ENCODE measurements at places on chromosomes 4 and X. TPM values are rescaled to one million over a fixed set of nuclear protein-coding genes. Genes with fewer than 3 reads are reported as not detected.

GRCh38 chr4:170853422-170854021 is 763.8 kb upstream of the AADAT start:
- DNase-seq: peak; percentile 36

- DNase-seq: no peak
Observed at GRCh38 chr4:34679228-34679627, 1565.1 kb downstream of the ARAP2 start.

- DNase-seq: no peak
Observed at GRCh38 chr4:184386271-184386781, 88.0 kb downstream of the IRF2 start.

DNA sequence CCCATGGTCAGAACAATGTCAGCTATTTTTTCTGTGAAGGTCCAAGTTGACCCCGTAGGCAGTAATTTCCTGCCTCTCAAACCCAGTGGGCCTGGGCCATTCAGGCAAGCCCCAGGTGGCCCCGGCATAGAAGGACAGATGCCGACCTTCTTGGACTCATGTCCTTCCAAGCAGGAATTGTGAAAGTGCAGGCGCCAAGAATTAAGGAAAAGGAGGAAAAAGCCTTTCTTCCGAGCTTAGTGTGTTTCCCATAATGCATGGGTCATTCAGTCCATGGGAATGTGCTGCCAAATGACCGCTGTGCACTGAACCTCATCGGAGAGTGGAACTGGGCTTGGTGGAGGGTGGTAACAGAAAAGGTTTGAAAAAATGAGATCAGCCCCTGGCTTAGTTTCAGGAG is 196.5 kb upstream of the HS3ST1 start:
- DNase-seq: no peak

The PAGE5 gene
- total RNA-seq: not detected

The TCEAL2 gene
- not detected for total RNA-seq

DNA sequence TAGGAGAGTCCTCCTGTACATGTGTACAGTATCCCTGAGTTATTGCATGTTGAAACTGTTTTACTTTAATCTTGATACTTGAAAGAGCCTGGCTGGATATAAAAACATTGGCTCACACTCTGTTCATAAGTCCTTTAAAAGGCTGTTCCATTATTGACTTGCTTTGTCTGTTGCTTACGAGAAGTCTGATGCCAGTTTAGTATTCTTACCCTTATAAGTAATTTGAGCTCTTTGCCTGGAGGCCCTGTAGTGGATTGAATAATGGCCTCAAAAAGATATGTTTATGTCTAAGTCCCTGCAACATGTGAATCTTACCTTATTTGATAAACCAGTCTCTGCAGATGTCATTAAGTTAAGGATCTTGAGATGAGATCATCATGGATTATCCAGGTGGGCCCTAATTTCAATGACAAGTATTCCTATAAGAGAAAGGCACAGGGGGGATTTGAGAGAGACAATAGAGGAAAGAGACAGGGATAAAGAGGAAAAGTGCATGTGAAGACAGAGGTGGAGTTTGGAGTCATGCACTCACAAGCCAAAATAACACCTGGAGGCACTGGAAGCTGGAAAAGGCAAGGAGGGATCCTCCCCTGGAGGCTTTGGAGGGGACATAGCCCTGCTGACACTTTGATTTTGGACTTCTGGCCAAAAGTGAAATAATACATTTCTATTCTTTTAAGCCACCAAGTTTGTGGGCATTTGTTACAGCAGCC is 98.1 kb downstream of the IRF2 start:
- peak; percentile 14 for DNase-seq

The GRID2 gene
- total RNA-seq: not detected

DNA sequence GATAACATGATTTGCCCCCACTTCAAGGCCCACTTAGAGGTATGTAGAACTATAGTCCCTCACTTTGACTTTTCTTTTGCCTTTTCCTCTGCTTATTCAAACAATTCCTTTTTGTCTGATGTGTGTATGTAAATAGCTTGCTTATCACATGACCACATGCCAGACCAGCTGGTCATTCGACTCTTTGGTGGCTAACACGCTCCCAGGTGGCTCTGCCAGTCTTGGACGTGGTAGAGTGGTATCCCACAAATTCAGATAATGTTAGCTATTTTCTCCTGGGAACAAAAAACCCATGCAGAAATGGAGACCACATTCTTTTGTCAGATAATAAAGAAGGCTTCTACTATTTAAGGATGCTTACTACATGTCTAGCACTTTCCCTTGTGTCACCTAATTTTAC is 47.9 kb downstream of the ARHGAP24 start:
- DNase-seq: no peak

GRCh38 chr4:54226404-54227255 is 2.5 kb upstream of the PDGFRA start:
- no peak for DNase-seq

DNA sequence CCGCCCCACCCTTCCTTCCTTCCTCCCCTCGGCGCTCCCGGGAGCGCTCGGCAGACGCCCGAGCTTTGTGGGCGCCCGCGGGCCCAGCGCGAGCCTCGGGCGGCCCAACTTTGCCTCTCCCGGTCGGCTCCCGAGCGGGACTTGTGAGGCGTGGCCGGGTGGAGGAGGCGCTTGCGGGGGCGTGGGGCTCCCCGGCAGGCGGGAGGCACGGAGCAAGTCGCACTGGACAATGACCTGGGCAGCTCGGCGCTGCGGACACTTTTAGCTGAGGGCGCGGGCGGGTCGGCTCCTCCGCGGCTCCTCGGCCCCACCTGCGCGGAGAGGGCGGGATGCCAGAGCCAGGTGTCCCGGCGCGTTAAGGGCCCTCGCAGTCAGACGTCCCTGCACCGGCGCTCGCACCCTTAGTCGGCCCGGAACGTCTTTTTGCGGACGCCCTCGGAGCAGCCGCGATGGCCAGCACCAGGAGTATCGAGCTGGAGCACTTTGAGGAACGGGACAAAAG is 385 bp downstream of the DCLK2 start:
- no peak for DNase-seq

DNA sequence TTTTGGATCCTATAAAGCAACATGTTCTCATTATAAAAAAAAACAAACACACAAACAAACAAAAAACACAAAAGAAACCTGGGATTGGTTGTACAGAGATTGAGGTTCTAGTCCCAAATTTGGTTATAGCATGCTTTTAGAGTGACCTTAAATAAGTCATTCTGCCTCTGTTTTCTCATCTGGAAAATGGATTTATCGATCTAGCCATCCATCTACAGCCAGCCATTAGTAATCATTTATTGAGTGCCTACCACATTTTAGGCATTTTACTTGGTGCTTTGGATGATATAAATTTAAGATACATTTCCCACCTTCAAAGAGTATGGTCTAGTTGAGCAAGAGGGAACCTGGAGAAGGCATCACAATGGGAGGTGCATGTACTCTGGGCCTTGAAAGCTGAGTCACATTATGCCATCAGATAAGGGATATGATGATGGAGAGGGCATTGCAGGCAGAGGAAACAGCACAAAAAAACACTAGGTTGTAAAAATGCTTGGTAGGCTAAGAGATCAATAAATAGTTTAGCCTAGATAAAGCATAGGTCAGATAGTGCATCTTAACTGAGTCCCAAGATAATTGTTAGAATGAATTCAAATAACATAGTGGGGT is 91.4 kb downstream of the HEPH start:
- DNase-seq: no peak

DNA sequence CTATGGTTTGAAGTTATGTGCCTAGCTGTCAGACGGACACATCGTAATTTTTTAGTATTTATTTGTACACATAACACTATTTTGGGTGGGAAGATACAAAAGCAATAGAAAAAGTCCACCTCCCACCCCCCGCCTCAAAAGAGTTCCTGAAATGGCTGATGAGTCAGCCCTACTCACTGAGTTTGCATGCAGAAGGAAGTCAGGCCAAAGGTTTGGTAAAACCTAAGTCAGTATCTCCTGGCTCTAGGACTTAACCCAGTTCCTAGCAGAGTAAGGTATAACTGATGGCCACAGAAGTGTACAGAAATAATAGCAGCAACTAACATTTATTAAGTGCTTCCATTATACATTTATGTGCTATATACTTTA is 2.9 kb upstream of the KLHL2 start:
- peak; percentile 77 for DNase-seq

GRCh38 chrX:84717343-84717742 is 215.1 kb upstream of the HDX start:
- no peak for DNase-seq

DNA sequence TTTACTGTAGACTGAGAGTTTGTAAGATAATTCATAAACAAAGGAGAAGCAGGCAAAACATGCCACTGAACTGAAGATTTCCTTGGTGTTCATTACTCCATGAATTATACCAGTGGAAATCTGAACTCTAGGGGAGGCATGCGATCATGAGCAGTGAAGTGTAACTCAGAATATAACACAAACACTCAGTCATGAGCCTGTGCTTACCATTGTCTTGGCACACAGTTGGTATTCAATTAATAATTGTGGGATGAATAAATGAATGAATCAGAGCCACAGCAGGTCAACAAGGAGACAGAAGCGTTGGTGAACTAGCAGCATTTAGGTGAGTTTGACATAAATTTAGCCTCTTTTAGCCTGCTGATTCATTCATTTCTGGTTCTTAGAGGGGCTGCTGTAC is 263.5 kb upstream of the DKK2 start:
- peak; percentile 49 for DNase-seq
